ENCODE measurements at places on chromosomes 2 and 18.

- no peak for DNase-seq
Observed at GRCh38 chr2:67600946-67601345, 203.8 kb downstream of the ETAA1 start.

DNA sequence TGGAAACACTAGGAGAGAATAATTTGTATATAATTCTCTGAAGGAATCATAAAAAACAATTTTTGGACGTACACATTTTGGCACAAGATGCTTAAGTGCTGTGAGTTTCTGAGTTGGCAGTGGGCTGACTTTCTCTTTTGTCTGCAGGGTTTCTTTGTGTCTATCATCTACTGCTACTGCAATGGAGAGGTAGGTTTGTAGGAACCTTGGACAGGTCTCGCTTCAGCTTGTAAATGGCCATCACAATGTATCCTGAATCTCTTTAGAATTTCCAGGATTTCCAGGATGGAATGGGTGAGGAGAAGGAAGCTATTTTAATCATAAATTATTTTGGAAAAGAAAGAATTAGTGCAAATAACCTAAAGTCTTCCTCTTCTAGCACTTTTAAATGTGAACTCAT, 83.9 kb downstream of the PTH2R start:
- no peak for DNase-seq

DNA sequence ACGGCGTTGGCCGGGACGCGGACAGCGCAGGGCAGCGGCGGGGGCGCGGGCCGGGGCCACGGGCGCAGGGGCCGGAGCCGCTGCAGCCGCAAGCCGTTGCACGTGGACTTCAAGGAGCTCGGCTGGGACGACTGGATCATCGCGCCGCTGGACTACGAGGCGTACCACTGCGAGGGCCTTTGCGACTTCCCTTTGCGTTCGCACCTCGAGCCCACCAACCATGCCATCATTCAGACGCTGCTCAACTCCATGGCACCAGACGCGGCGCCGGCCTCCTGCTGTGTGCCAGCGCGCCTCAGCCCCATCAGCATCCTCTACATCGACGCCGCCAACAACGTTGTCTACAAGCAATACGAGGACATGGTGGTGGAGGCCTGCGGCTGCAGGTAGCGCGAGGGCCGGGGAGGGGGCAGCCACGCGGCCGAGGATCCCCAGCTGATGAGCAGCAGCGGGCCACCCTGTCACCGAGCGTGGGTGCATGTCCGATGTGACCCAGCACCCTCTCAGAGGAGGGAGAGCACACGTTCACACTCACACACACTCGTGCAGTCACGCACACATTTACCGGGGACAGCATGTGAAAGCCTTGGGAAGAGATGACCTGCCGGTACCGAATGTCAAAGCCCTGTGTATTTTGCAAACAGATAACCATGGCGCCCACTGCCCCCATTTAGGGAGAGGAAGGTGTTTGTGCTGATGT, 4.2 kb downstream of the GDF7 start:
- DNase-seq: no peak

DNA sequence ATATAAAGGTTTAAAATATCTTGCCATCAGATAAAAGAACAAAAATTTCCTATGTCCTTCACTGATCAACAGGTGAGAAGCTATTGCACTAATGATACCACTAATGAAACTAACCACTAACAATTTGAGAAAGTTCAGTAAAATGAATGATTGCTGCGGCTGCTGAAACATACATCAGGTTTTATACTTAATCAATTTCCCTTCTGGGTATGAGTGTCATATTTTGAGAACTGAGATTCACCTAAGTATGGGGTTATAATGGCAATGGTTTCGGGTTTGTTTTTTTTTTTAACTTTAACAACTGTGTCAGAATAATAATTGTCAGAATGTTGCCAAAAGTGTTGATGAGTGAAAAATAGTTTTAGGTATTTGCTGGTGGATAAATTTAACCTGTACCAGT, 151.3 kb upstream of the SLC39A10 start:
- DNase-seq: no peak

- DNase-seq: no peak
Observed at GRCh38 chr18:5840025-5840424, 55.3 kb downstream of the TMEM200C start.

DNA sequence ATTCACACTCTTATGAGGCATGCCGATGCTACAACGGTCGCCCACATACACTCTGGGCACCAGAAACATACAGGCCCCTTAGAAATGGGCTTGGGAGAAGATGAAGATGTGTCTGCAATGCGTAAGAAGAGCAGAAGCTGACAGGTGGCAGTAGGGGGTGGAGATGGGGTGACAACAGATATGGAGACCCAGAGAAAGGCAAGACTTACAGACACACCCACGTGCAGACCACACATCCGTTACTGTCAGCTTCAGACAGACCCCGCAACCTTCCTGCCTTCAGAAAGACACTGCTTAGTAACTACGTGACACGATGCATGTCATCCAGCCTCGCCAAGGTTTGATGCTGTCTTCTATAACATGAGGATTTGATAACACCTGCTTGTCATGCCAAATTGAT, 89.5 kb downstream of the ZFP36L2 start:
- DNase-seq: no peak

DNA sequence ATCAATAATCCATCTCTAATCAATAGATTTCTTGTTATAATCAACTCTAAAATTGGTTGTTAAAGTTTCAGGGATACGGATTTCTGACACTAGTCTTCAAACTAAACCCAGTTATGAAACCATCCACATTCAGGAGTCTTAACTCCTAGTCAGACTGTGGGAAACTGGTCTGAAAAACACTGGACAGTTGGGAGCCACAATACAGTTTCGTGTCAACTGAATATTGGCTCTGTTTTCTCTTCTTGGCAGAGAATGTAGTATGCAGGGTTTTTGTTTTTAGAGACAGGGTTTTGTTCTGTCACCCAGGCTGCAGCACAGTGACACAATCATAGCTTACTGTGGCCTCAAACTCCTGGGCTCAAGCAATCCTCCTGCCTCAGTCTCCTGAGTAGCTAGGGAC, 123.1 kb downstream of the RTTN start:
- DNase-seq: no peak
